RWPE2 (cell line): ENCODE measurements at places on chromosomes 7 and 10.

DNA sequence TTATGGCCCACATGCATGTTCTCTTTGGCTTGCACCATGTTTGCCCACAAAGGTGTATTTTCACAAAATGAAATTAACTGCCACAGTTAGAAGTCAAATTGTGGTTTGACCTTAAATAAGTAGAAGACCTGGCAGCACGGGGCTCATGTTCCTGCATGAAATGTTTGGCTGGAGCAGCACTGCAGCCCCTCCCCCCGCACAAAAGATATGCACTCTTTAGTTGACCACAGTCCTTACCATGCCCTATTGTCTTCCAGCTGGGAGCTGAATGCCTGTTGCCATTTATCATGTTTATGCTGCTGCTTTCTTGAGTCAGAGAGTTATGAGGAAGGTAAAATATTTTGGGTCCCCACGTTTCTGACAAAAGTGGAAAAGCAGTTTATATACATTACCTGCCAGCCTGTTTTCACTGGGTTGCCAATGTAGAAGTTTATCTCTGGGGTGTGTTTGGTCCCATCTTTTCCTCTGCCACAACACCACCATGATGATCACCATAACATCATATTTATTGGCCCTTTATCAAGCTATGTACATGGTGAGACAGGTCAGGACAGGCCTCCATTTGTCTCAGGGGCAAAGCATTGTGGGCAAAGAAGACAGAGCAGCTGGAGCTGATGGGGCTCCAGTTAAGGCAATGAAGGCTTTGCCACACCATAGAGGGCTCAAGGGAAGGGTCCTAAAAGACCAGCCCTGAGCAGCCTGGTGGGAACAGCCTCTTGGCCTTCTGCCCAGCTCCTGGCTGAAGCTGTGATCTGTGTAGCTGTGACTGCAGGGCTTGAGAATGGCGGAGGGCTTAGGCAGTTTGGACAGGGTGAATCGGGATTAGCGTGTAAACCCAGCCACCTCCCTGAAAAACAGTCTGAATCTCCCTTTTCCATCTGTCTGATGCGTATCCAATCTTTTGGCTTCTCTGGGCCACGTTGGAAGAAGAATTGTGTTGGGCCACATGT, 5.4 kb downstream of the PRF1 start:
- no peak for DNase-seq
- H3K4me1 ChIP-seq, result no peaks in the 10 kb centered on the region

GRCh38 chr7:39317107-39317506, 249.1 kb upstream of the YAE1 start:
- no peak overlapping the region for H3K27ac ChIP-seq
- peaks cover 2% of the 10 kb centered on the region for H3K27me3 ChIP-seq
- H3K4me1 ChIP-seq, result no peaks in the 10 kb centered on the region
- H3K4me3 ChIP-seq, result no peak overlapping the region

DNA sequence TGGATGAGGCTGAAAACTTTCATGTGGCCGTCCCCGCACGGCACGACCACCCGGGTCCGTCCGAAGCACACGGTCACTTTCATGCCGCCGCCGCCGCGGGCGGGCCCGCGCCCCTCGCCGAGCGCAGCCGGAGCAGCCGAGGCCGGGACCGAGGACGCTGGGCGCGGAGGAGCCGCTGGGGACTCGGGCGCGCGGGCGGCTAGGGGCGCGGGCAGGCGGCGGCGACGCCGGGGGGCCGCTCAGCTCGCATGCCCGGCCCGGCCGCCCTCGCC, 247 bp downstream of the PARD3 start:
- no peak for DNase-seq
- no peaks in the 10 kb centered on the region for H3K36me3 ChIP-seq
- peaks cover 10% of the 10 kb centered on the region for H3K4me1 ChIP-seq
- no peaks in the 10 kb centered on the region for H3K27me3 ChIP-seq

GRCh38 chr7:132121987-132122386, 454.3 kb downstream of the PLXNA4 start:
- no peak overlapping the region for H3K4me3 ChIP-seq
- peaks cover 22% of the 10 kb centered on the region for H3K4me1 ChIP-seq
- no peaks in the 10 kb centered on the region for H3K27me3 ChIP-seq
- DNase-seq, result no peak
- no peak overlapping the region for H3K27ac ChIP-seq

DNA sequence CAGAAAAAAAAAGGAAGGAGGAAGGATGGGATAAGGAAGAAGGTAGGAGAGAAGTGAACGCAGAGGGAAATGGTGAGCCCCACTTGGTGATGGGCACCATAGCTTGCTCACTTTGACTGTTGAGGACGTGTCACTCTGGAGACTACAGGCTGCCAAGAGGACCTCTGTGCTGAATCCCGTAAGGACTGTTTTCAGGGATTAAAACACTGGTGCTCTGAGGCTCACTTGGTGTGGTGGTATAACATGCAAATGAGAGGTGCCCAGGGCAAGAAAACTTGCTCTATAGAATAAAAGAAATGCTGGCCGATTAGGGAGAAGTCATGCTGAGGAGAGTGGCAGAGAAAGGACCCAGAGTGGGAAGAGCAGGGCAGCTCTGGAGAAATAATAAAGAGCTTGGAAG, 5.3 kb upstream of the IL2RA start:
- no peaks in the 10 kb centered on the region for H3K36me3 ChIP-seq
- H3K4me3 ChIP-seq, result no peak overlapping the region
- DNase-seq, result no peak
- H3K4me1 ChIP-seq, result no peaks in the 10 kb centered on the region
- no peak overlapping the region for H3K27ac ChIP-seq

DNA sequence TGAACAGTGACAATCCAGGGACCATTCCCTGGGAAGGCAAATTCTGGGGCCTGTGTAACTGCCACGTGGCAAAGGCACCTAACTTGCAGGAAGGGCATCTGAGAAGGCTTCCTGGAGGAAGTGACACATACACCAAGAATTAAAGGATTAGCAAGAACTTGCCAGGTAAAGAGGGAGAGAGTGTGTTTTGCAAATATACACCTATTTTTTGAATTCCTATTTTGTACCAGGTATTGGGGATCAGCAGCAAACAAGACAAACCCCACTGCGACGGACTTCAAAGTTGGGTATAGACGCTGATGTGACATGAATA, 206.5 kb upstream of the ZMIZ1 start:
- peak overlapping the region; percentile 3 for H3K27ac ChIP-seq
- no peaks in the 10 kb centered on the region for H3K27me3 ChIP-seq
- H3K4me3 ChIP-seq, result no peak overlapping the region
- no peak for DNase-seq
- no peaks in the 10 kb centered on the region for H3K36me3 ChIP-seq

- no peaks in the 10 kb centered on the region for H3K36me3 ChIP-seq
- no peak overlapping the region for H3K4me3 ChIP-seq
- H3K4me1 ChIP-seq, result no peaks in the 10 kb centered on the region
Observed at GRCh38 chr10:109019001-109019424, 904.3 kb downstream of the XPNPEP1 start.

GRCh38 chr7:130293521-130293920, 560 bp downstream of the CPA4 start:
- peak overlapping the region; percentile 95 for H3K27ac ChIP-seq
- H3K36me3 ChIP-seq, result peaks cover 4% of the 10 kb centered on the region
- no peak for DNase-seq
- no peaks in the 10 kb centered on the region for H3K27me3 ChIP-seq
- peak overlapping the region; percentile 13 for H3K4me3 ChIP-seq

GRCh38 chr10:51861731-51862130, 162.3 kb upstream of the CSTF2T start:
- no peak for DNase-seq
- H3K4me3 ChIP-seq, result no peak overlapping the region
- no peaks in the 10 kb centered on the region for H3K4me1 ChIP-seq
- no peaks in the 10 kb centered on the region for H3K36me3 ChIP-seq
- no peaks in the 10 kb centered on the region for H3K27me3 ChIP-seq
- H3K27ac ChIP-seq, result no peak overlapping the region

DNA sequence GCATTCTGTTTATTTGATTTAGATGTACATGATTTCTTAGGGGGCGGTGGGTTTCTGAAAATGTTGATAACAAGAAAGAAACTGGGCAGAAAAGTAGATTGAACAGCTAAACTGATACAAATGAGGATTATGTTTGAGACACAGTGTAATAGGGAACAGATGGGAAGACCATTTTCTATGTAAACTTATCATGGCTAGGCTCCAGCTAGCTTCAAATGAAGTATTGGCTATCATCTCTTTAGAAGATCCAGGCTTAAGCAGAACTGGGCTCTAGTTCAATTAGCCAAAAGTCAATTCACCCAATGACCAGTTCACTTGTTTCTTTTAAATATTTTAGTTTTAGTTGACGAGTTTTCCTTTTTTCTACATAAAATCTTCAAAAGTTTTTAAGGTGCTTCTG, 639.5 kb downstream of the ANKRD7 start:
- no peaks in the 10 kb centered on the region for H3K27me3 ChIP-seq
- no peak overlapping the region for H3K27ac ChIP-seq
- H3K4me3 ChIP-seq, result no peak overlapping the region
- no peaks in the 10 kb centered on the region for H3K4me1 ChIP-seq
- no peaks in the 10 kb centered on the region for H3K36me3 ChIP-seq

GRCh38 chr7:150799156-150799555, 1.0 kb downstream of the TMEM176B start:
- no peak overlapping the region for H3K4me3 ChIP-seq
- peaks cover 63% of the 10 kb centered on the region for H3K27me3 ChIP-seq
- H3K27ac ChIP-seq, result no peak overlapping the region
- no peaks in the 10 kb centered on the region for H3K4me1 ChIP-seq

DNA sequence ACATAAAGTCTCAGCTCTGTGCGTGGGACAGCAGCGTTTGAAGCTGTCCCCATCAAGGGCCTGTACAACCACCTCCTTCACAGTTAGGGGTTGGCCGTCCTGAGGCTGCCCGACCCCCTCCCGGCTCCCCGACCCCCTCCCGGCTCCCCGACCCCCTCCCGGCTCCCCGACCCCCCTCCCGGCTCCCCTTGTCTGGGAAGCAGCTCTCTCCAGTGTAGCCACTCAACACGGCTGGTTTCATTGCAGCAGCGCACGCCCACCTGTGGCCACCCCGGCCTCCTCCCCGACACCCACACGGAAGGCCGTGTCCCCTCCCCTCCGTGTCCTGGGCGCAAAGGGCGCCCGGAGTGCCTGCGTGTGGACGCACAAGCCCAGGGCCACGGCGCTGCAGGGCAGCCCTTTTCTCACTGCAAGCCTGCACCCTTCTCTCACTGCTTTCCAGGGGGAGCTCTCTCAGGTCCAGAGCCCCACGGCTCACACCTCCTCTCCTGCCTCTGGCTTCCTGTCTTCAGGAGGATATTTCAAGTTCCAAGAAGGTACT, 20.9 kb upstream of the FAM20C start:
- no peak for DNase-seq
- H3K27ac ChIP-seq, result no peak overlapping the region
- no peak overlapping the region for H3K4me3 ChIP-seq
- no peaks in the 10 kb centered on the region for H3K36me3 ChIP-seq

DNA sequence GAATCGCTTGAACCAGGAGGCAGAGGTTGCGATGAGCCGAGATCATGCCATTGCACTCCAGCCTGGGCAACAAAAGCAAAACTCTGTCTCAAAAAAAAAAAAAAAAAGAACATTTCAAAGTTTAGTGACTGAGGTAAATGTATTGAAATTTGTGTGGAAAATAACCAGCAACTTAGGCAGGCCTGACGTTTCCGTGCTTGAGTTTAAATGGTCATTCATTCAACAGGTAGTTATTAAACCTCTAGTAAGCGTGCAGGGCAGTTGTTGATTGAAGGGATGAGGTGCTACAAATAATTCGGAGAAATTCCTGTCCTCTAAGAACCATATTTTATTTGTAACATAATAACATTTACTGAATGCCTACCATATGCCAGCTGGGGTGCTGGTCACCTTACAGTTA, 135.3 kb downstream of the PRKAG2 start:
- H3K27me3 ChIP-seq, result no peaks in the 10 kb centered on the region
- DNase-seq, result no peak
- no peak overlapping the region for H3K27ac ChIP-seq
- peaks cover 26% of the 10 kb centered on the region for H3K4me1 ChIP-seq
- H3K36me3 ChIP-seq, result no peaks in the 10 kb centered on the region
- H3K4me3 ChIP-seq, result no peak overlapping the region

DNA sequence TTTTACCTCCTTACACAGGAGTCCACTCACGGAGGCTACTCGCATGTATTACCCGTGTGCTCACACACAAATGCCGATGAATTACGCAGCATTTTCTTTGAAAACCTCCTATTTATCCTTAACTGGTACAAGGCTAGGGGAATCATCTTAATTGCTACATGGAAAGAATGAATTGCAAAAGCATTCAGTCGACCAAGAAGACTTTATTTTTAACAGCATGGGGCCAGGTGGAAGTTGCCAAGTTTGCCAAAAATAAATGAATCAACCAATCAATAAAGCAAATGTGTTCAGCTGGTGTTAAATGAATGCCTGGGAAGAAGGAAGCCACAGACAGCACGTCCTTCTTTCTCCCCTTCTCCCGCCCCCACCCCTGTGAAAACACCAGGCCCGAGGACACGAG, 55.8 kb downstream of the CTBP2 start:
- no peak overlapping the region for H3K4me3 ChIP-seq
- DNase-seq, result no peak
- no peak overlapping the region for H3K27ac ChIP-seq
- no peaks in the 10 kb centered on the region for H3K27me3 ChIP-seq
- H3K36me3 ChIP-seq, result peaks cover 85% of the 10 kb centered on the region

DNA sequence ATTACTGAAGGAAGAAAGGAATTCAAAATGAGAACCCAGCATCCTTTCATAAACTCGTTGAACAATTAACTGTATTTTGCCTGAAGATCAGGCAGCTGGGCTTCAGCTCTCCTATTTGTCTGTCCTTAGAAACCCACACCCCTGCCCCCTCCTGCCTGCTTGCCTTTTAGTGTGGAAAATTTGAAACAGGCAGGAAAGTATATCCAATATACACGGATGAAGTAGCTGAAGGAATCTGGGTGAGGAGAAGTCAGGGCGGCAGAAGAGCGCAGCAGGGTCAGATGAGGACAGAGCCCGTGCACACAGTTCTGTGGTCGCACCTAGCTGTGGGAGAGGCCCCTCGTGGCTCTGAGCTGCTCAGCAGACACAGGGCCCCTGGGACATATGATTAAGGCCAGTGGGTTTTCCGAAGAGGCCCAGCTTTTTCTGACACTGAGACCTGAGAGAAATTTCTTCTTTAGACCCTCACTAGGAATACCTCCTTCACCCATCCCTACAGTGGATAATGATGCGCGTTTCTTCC, 87.9 kb downstream of the ACTR3B start:
- H3K27ac ChIP-seq, result no peak overlapping the region
- no peaks in the 10 kb centered on the region for H3K36me3 ChIP-seq
- DNase-seq, result no peak
- no peaks in the 10 kb centered on the region for H3K4me1 ChIP-seq

GRCh38 chr10:115856580-115856979, 416.4 kb downstream of the GFRA1 start:
- no peak overlapping the region for H3K4me3 ChIP-seq
- no peak overlapping the region for H3K27ac ChIP-seq
- peak; percentile 29 for DNase-seq
- H3K27me3 ChIP-seq, result no peaks in the 10 kb centered on the region

DNA sequence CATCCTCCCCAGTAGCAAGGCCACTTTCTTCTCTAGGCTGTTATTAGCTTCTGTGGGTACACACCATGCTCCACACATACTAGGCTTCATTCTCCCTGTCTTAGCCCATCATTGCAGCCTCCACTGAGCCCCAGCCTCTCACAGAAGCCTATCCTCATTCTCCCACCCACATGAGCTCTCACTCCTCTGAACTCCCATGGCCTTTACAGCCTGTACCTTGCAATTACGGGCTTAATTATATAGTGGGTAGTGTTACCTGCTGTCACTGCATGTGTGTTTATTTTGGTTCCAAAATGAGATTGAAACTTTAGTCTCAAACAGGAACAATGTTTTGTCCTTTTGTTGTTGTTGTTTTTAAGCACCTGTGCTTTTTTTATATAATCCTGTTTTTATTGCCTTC, 460.0 kb downstream of the KCNMA1 start:
- no peak for DNase-seq
- no peak overlapping the region for H3K27ac ChIP-seq
- no peaks in the 10 kb centered on the region for H3K36me3 ChIP-seq
- H3K27me3 ChIP-seq, result no peaks in the 10 kb centered on the region
- peaks cover 17% of the 10 kb centered on the region for H3K4me1 ChIP-seq
